ENCODE measurements at places on chromosomes 5 and 9. TPM values are rescaled to one million over a fixed set of nuclear protein-coding genes. Genes with fewer than 3 reads are reported as not detected.

DNA sequence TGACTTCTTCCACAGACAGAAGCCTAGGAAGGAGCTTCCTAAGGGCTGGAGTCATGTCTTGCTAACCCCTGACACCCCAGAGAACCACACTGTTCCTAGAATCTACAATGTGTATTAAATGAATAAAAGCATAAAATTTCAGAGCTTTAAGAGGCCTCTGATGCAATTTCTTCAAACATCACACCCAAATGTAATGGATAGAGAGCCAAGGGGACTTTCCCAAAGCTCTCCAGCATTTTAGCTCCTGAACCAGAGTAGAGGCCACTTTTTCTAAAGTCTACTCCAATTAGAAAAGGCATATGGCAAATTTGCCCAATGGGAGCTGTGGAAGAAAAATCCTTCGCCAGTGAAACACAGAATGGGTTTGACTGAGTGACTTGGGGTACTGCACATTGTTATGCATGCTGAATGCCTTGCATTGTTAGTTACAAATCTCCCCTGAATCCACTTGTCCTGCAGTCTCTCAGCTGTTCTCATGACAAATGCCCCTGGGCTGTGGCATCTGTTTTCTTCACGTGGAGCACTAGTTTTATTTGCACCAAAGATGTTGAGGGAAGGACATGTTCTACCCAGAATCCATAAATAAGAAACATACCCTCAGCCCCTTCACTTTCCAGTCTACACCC, 334.0 kb downstream of the ASTN2 start:
- DNase-seq: no peak
- H3K4me1 ChIP-seq: no peaks in the 10 kb centered on the region
- no peak overlapping the region for H3K27ac ChIP-seq
- no peaks in the 10 kb centered on the region for H3K36me3 ChIP-seq
- H3K4me3 ChIP-seq: no peak overlapping the region

GRCh38 chr5:172524573-172525021, 70.3 kb upstream of the SH3PXD2B start:
- DNase-seq: no peak
- H3K27me3 ChIP-seq: peaks cover 23% of the 10 kb centered on the region
- no peaks in the 10 kb centered on the region for H3K4me1 ChIP-seq
- no peak overlapping the region for H3K27ac ChIP-seq
- no peaks in the 10 kb centered on the region for H3K36me3 ChIP-seq

DNA sequence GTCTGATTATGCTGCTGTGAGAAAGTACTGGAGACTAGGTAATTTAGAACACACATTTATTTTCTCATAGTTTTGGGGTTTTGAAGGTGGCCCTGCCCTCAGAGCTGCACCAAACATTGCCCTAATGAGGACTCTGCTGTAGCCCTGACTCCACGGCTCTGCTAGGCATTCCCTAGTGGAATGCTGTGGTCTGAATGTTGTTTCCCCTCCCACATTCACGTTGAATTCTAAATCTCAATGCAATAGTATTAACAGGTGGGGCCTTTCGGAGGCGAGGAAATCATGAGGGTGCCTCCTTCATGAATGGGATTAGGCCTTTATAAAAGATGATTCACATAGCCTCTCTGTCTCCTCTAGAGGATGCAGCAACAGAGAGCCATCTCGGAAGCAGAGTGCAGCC, 25.7 kb downstream of the GADD45G start:
- no peak for DNase-seq
- no peak overlapping the region for H3K4me3 ChIP-seq
- H3K36me3 ChIP-seq: no peaks in the 10 kb centered on the region

The CKMT2 gene
- total RNA-seq: 1.4 TPM

- no peak overlapping the region for H3K27ac ChIP-seq
- H3K4me3 ChIP-seq: no peak overlapping the region
- no peaks in the 10 kb centered on the region for H3K36me3 ChIP-seq
Observed at GRCh38 chr9:109141375-109141774, 21.6 kb upstream of the TMEM245 start.

The SMIM33 gene
- not detected for total RNA-seq

The NFX1 gene
- 34.0 TPM for total RNA-seq

DNA sequence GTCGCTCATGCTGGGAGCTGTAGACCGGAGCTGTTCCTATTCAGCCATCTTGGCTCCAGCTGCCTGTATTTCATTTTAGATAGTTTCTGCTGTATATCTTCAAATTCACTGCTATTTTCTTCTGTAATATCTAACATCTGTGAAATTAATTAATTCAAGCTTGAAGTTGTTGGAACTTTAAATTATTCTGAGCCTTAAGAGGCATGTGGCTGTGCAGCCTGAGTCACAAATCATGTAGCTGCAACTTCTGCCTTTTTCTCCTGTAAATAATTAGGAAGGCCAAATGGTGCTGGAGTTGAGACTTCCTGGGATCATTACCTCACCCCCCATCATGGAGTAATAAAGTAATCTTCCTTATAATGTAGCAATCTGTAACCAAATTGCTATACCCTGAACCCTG, 183.3 kb upstream of the PCSK5 start:
- no peak for DNase-seq
- no peaks in the 10 kb centered on the region for H3K27me3 ChIP-seq
- H3K27ac ChIP-seq: no peak overlapping the region

GRCh38 chr9:35350212-35350611, 139.7 kb upstream of the RUSC2 start:
- H3K4me3 ChIP-seq: no peak overlapping the region
- H3K4me1 ChIP-seq: peaks cover 26% of the 10 kb centered on the region
- H3K27ac ChIP-seq: peak overlapping the region; percentile 7
- no peak for DNase-seq
- H3K36me3 ChIP-seq: no peaks in the 10 kb centered on the region

GRCh38 chr9:93096131-93096802, at the start of gene CARD19:
Gene CARD19, plus strand, starts transcription at chr9:93096217. Its CDS starts 129 bp downstream, at chr9:93096346.
- H3K27me3 ChIP-seq: no peaks in the 10 kb centered on the region
- H3K27ac ChIP-seq: peak within 1 kb of the TSS; percentile 71
- H3K36me3 ChIP-seq: no peaks in the 10 kb centered on the region
- H3K4me3 ChIP-seq: peak within 1 kb of the TSS; percentile 89

The FOXB2 gene
- not detected for total RNA-seq

DNA sequence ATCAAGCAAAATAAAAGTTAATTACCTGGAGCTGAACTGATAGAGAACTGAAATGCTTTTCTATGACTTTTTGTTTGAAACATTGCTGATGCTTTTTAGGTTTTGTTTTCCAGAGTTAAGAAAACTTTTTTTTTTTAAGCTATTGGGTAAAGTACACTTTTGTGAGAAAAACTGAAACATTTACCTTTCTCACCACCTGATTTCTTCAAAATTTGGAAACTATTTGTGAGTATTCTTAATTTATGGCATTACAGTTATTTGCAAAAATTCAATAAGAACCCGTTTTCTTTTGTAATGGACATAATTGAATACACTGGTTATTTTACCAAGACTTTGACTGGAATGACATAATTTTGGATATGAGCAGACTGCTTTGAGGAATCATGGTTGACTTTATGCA, 6.6 kb downstream of the C9orf153 start:
- H3K27ac ChIP-seq: no peak overlapping the region
- no peaks in the 10 kb centered on the region for H3K36me3 ChIP-seq
- no peak for DNase-seq
- H3K27me3 ChIP-seq: no peaks in the 10 kb centered on the region

The CARD6 gene
- total RNA-seq: 19.5 TPM

DNA sequence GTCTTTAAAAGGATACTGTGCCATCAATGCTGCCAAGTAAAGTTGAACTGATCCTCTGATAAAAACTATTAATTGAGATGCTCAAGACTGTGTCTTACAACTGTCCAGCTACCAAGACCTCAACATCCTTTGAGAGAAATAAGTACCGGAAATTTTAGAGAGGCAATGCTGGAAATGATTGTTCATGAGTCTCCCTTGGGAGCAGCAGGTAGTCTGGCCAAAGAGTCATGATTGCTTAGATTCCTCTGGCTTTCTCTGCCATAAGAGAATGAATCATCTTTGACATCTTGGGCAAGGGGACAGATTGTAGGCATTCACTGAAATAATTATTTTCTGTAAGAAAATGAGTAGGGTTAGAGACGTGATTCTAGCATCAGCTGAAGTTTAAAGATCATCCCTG, 466.6 kb upstream of the DAB2 start:
- H3K36me3 ChIP-seq: no peaks in the 10 kb centered on the region
- no peak overlapping the region for H3K4me3 ChIP-seq
- peaks cover 2% of the 10 kb centered on the region for H3K4me1 ChIP-seq
- H3K27ac ChIP-seq: no peak overlapping the region
- H3K27me3 ChIP-seq: no peaks in the 10 kb centered on the region

GRCh38 chr9:21233258-21233657, 5.2 kb upstream of the IFNA17 start:
- peaks cover 2% of the 10 kb centered on the region for H3K27me3 ChIP-seq
- no peak overlapping the region for H3K4me3 ChIP-seq
- no peak overlapping the region for H3K27ac ChIP-seq
- DNase-seq: no peak
- no peaks in the 10 kb centered on the region for H3K36me3 ChIP-seq
- no peaks in the 10 kb centered on the region for H3K4me1 ChIP-seq

GRCh38 chr9:93451849-93452709, 594 bp downstream of the FAM120A start:
- peaks cover 30% of the 10 kb centered on the region for H3K4me1 ChIP-seq
- peak overlapping the region; percentile 76 for H3K4me3 ChIP-seq
- H3K36me3 ChIP-seq: peaks cover 13% of the 10 kb centered on the region
- H3K27ac ChIP-seq: peak overlapping the region; percentile 44
- H3K27me3 ChIP-seq: no peaks in the 10 kb centered on the region

DNA sequence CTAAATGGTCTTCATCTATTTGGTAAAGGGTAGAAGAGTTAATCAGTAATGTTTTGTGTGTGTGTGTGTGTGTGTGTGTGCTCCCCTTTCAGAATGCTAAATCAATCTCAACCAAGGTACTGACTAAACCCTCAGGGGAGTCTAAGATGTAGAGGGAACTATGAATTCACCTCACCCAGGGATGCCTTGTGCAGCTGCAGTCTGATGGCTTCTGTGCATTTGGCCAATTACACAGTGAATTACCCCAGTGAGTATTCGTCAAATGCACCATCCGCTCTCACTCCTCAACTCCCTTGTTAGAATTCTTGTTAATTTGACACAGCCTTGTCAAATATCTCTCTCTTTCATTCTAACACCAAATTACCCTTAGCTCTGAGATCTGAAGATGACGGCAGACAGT, 234.6 kb downstream of the GABRB2 start:
- H3K27me3 ChIP-seq: no peaks in the 10 kb centered on the region
- DNase-seq: peak; percentile 8
- no peaks in the 10 kb centered on the region for H3K4me1 ChIP-seq
- no peaks in the 10 kb centered on the region for H3K36me3 ChIP-seq
- H3K4me3 ChIP-seq: no peak overlapping the region
- no peak overlapping the region for H3K27ac ChIP-seq

DNA sequence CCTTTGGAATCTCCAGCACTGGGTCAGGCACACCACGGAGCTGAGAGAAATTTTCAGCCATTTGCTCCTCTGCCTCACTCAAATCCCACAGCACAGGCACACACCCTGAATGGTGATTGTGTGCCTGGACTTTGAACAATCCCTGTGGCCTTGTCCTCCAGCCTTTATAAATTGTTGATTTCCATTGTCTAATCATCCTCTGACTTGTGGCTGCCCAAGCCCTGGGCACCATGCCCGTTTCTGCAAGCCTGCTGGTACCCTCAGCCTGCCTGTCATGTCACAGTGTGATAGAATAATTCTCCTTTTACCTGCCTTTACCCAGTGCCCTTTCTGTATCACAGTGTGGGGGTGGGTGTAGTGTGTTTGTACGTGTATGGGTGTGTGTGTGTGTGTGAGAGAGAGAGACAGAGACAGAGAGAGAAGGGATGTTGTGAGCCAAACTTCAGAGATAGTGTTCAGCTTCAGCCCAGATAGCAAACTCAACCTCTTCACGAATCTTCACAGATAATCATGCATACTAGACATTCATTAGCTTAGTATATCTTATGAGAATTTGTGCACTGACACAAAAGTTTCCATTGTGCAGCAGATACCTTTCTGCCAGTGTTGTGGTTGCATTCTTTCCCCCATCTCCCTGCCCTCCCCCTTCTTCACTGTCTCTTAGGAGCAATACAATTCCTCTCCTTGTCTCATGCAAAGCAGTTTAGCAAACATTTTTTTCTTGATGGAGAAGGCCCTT, 27.8 kb upstream of the SLC44A1 start:
- H3K27ac ChIP-seq: no peak overlapping the region
- no peaks in the 10 kb centered on the region for H3K36me3 ChIP-seq
- H3K4me3 ChIP-seq: no peak overlapping the region

- peaks cover 11% of the 10 kb centered on the region for H3K4me1 ChIP-seq
- H3K27ac ChIP-seq: no peak overlapping the region
- DNase-seq: no peak
- H3K4me3 ChIP-seq: peak overlapping the region; percentile 83
- H3K27me3 ChIP-seq: no peaks in the 10 kb centered on the region
Observed at GRCh38 chr9:111632695-111633388, 1.7 kb downstream of the DNAJC25 start.

- peak overlapping the region; percentile 93 for H3K27ac ChIP-seq
- DNase-seq: no peak
- H3K4me3 ChIP-seq: no peak overlapping the region
- no peaks in the 10 kb centered on the region for H3K27me3 ChIP-seq
- peaks cover 90% of the 10 kb centered on the region for H3K4me1 ChIP-seq
Observed at GRCh38 chr5:14266171-14266570, 123.0 kb downstream of the TRIO start.

DNA sequence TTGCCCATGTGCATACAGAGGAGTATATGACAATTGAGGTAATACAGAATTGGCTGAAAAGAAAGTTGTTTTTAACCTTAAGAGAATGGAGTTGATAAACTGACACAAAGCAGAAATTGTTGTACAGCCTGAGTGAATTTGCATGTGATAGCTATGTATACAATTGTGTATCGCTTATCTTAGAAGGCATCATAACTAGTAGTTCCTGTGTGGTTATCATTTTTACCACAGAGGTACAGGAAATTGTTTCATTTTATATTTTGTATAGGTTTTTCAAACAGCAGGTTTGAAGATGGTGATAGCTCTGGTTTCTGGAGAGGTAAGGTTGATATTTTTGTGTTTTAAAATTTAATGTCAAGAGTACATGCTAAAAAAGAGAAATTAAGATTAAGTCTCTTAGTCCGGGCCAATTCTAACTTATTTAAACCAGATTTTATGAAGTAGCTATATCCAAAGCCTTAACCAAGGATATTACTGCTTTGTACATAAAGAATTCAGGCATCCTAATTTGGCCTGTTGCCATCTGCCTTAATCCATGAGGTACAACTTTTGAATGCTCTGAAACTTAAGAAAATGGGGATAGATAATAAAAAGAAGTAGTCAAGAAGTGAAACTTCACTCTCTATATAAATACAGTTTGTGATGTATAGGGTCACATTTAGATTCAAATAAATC, 26.0 kb downstream of the DDX4 start:
- H3K36me3 ChIP-seq: no peaks in the 10 kb centered on the region
- H3K27ac ChIP-seq: no peak overlapping the region
- no peak overlapping the region for H3K4me3 ChIP-seq

The TMC1 gene
- not detected for total RNA-seq

- peak; percentile 88 for DNase-seq
- peaks cover 13% of the 10 kb centered on the region for H3K27me3 ChIP-seq
- no peaks in the 10 kb centered on the region for H3K4me1 ChIP-seq
- H3K27ac ChIP-seq: no peak within 1 kb of the TSS
- peak within 1 kb of the TSS; percentile 60 for H3K4me3 ChIP-seq
- H3K36me3 ChIP-seq: no peaks in the 10 kb centered on the region
Observed at GRCh38 chr9:83538172-83538889, at the start of gene FRMD3. Gene FRMD3, minus strand, starts transcription at chr9:83538401. Its CDS starts 170 bp downstream, at chr9:83538231.
